ENCODE measurements at places on chromosomes 12 and 14.

GRCh38 chr12:118874698-118875548 is 106.4 kb upstream of the SRRM4 start:
- DNase-seq = no peak

GRCh38 chr14:106686533-106686932 is 1160.2 kb downstream of the TMEM121 start:
- no peak for DNase-seq

DNA sequence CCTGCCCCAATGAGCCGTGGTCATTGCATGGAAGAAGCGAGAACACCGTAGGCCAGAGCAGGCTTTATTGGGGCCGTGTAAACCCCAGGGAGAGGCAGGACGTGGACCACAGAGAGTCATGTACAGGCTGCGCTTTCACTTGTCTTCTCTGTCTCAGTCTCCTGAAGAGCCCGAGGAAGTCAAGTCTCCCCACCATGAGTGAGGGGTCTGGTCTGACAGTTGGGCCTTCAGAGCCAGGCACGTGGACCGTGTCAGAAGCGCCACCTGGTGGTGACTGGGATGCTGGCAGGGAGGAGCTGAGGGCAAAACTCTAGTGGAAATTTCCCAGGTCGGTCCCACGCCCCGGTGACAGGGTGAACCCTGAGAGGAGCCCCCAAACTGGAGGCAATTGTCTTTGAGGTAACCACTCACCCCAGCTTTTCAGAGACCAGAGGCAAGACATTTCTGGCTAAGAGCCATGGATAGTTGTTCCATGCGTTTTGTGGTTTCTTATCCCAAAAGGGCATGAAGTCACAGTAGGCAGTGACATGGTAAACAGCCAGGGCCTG is 17.4 kb downstream of the RPS6KL1 start:
- no peak for DNase-seq

GRCh38 chr12:28949184-28949583 is 199.9 kb upstream of the FAR2 start:
- DNase-seq = no peak

GRCh38 chr12:57823131-57823907 is 4.8 kb upstream of the AVIL start:
- no peak for DNase-seq

- no peak for DNase-seq
These were observed 84.2 kb downstream of the EFCAB11 start for GRCh38 chr14:89870316-89870715.

GRCh38 chr12:62676521-62677307 is 210.1 kb downstream of the MON2 start:
- no peak for DNase-seq

- no peak for DNase-seq
These were observed 1.9 kb downstream of the MLXIP start for GRCh38 chr12:122080149-122081082.

GRCh38 chr14:59398841-59399240 is 66.3 kb downstream of the GPR135 start:
- DNase-seq = no peak

DNA sequence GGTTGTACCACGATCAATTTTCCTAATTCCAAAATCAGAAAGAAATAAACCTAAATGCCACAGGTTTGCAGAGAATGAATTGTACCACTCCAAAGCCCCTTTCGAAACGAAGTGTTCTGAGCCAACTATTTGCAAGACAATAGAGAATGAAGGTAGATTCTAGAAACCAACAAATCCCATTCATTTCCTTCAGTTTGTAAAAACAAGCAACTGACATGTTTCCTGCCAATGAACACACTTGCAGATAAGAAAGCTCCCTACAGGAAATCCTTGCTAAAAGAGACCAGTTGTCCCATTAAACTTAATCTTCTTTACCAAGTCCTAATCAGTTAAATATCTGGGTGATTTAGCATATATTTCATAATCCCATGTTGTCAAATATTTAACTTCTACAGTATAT is 198.4 kb upstream of the FOXN3 start:
- no peak for DNase-seq

DNA sequence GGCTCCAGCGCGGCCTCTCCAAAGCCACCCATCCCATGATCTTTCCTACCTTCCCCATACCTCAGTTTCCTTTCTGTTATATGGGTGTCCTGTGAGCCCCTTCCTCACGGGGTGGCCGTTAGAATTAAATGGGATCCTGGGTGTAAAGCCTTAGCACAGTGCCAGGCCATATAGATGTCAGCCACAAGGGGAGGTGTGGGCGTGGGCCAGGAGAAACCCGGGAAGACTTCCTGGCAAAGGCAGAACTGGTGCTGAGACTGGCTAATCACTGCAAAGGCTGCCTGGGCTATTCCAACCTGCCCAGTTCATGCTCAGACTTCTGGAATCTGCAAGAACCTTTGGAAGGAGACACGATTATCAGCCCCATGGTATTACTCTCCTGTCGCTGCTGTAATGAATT is 11.0 kb upstream of the NCOR2 start:
- no peak for DNase-seq

- no peak for DNase-seq
These were observed 216.5 kb downstream of the C12orf50 start for GRCh38 chr12:87812681-87813080.
